ENCODE measurements at places on chromosomes 13 and 19.

GRCh38 chr19:35178701-35179100, 24.2 kb downstream of the FXYD5 start:
- DNase-seq = no peak

- DNase-seq = no peak
Observed at GRCh38 chr19:53034948-53035675, 9.4 kb upstream of the ERVV-2 start.

- no peak for DNase-seq
Observed at GRCh38 chr19:29525901-29526729, at the start of gene VSTM2B. VSTM2B (plus strand) TSS chr19:29525994; CDS start chr19:29526584, 590 bp downstream.

DNA sequence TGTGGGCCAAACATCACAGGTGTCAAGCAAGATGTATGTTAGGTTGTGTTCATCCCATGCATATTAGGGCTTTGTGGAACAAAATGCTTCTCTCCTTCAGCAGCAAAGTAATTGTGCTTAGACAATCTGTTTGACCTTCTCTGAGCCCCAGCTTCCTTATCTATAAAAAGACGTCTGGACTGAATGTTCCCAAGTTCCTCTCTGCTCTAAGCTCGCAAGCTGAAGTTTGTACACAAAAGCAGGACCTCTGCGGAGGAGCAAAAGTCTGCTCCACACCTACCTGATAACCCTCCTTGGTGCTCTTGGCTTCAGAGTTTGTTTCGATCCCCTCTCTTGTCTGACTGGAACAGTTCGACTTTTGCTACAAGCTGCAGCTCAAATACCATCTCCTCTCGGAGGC, 95.7 kb upstream of the UBL3 start:
- no peak for DNase-seq

Measured in hematopoietic multipotent progenitor cell (in vitro differentiated cells).